Ureter (tissue), 1 donor: ENCODE measurements at places on chromosomes 2 and 18. TPM values are rescaled to one million over a fixed set of nuclear protein-coding genes. Genes with fewer than 3 reads are reported as not detected.

GRCh38 chr18:8744038-8744437 lies 38.7 kb downstream of the MTCL1 start:
- DNase-seq: no peak

DNA sequence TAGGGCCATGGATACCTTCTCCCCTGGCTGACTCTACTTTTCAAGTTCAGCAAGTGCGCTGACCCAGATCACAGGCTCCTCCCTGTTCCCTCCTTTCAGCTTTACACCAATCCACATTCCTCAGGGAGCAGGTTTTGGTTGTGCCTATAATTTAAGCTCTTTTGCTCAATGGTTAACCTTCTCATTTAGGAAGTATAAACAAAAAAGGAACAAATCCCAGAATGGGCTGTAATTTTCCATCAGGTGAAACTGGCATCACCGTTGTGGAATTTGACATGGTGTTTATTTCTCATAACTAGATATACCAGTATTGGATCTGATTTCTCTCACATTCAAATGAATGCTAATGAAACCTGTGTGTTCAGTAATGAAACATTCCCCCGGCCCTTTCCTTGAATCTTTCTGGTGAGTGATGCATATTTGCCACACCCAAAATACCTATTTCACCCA lies 13.6 kb downstream of the STRN start:
- DNase-seq: no peak

Gene COLEC12
- 10.2 TPM for total RNA-seq

DNA sequence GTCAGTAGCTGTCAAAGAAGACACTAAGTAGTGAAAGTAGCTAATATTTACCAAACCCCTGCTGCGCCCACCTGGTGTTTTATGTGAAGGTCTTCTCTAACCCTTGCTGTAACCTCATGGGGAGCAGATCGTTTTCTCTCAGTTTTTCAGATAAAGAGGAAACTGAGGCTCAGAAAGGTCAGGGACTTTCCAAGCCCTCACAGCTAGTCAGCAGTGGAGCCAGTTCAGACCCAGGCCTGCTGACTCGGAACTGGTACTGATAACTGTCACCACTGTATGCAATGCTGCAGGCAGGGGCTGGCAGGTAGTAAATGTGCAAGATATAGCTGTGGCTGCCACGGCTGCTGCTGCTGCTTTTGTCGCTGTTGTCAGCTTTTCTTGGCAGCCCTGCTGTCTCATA lies 69.1 kb downstream of the LRRFIP1 start:
- DNase-seq: no peak

- no peak for DNase-seq
These were observed 46.9 kb downstream of the TFCP2L1 start for GRCh38 chr2:121237980-121238665.
